ENCODE measurements at places on chromosomes 7 and 10.

- DNase-seq, result no peak
Observed at GRCh38 chr10:61845196-61845949, 56.1 kb upstream of the ARID5B start.

DNA sequence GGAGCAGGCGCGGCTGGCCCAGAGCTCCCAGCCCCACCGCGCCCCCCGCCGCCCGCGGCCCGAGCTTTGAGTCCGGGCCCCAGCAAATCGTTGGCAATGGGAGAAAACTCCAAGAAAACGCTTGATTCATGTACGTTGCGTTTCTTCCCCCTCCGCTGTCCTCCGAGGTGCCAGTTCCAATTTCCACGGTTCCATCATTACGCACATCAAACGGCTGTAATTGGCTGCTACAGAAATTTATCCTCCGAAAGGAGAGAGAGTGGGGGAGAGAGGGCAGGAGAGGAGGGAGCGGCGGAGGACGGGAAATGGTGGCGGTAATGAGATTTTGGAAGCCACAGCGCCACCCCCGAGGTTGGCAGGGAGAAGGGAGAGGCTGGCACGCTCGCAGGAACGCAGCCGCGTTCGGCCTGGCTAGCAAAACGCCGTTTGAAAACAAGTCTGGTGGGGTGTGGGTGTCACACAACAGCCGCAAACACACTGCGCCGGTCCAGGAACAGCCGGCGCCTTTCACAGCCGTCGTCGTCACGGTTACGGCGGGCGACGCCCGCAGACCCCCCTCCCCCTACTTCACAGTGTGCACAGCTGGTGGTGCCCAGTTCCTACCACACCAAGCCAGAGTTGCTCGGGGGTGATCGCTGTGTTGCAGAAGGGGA is 57.5 kb downstream of the UNCX start:
- DNase-seq, result no peak

DNA sequence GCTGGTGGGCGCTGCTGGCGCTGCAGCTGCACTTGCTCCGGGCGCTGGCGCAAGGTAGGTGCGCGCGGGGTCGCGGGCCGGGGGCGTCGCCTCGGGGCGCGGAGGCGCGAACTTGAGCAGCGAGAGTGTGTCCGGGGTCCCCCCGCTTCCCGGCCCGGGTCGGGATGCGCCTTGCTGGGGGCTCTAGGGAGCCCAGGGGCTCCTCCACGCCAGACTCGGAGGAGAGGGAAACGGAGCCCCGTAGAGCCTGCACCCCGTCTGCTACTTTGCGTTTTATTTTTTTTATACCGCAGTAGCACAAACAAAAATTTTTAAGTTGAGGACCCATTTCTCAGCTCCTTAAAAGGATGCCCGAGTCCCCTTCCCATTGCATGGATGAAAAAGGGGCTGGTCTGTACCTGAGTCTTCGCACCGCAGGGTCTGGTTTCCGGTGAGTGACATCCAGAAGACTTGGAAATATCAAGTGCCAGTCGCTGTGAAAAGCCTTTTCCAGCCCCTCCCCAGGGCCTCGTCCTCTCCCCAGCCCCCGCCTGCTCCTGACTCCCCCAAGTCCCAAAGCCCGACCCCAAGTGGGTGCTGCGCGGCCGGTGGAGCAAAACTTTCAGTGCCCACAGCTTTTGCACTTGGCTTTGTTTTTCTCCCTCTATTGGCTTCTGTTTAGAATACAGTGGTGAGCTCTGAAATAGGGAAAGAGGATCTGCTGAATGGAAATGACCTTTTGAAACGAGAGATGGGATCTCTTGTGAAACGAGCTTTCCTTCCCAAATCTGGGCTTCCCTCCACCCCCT is 973 bp downstream of the SDK1 start:
- DNase-seq, result no peak

DNA sequence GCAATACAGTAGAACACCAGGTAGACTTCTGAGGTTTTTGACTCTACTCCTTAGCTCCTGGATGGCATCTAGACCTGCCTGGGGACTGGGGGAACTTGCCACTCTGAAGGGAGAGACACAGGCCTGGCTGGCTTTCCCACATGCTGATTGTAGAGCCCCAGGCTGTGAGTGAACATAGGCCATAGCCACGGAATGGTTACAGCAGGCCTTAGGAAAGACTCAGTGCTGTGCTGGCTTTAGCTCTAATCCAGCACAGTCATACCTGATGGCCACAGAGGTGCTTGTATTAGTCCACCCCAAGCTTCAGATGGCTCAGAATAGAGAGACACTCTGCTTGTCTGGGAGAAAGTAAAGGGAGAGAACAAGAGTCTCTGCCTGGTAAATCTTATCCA is 35.0 kb upstream of the ARHGAP12 start:
- no peak for DNase-seq

GRCh38 chr7:151902311-151902710 is 25.4 kb upstream of the PRKAG2 start:
- no peak for DNase-seq

DNA sequence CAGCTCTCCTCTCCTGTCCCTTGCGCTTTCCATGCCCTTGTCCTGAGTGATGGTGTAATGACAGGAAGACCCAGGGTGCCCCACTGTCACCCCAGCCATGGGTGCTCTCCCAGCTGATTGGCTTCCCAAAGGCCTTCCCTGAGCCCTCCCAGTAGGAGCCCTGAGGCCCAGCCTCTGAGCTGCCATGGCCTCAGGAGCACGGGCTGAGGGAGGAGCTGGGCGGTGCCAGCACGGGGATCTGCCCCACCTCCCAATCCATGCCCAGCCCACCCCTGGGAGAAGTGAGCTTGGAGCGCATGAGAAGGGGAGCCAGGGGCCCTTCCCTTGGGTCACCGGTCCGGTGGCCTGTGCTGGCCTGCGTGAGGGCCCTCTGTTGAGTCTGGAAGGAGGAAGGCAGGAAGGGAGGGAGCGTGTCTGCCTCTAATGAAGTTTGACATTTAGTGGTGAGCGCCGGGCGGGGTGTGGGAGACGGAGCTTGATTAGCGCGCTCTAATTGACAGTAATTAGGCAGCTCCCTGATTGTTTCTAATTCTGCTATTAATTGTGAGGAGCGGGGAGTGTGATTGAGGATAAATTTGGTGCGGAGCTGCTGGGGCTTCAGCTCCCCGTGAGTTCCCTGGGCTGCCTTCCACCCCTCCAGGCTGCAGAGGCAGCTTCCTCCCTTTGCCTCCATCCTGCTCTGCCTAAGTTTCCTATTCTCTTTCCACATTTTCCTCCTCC is 28.3 kb downstream of the GBX1 start:
- no peak for DNase-seq

DNA sequence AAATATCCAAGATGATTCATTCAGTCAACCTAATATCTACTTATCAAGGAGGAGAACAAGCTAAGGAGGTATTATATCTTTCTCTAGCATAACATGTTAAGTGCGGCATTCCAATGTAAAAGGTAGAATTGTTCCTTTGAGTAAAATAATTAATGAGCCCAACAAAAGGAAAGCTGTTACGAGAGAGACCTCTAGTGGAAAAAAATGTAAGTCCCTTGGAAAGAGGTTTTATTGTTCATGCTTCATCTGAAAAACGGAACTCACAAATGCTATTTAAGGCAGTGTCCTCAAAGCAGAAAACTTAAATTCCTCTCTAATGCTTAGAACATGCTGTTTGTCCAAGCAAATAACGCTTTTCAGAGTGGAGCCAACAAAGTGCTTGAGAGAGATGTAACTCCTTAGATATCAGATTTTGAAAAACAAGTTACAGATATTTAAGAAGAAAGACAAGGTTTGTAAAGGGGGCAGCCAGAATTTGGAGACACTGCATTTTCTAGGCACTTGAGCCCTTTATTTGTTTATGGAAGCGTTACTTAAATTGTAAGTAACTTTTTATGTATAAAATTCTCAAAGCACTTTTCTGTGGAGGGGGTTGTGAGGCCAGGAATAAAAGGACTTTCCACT is 119.9 kb downstream of the TFEC start:
- DNase-seq, result no peak

DNA sequence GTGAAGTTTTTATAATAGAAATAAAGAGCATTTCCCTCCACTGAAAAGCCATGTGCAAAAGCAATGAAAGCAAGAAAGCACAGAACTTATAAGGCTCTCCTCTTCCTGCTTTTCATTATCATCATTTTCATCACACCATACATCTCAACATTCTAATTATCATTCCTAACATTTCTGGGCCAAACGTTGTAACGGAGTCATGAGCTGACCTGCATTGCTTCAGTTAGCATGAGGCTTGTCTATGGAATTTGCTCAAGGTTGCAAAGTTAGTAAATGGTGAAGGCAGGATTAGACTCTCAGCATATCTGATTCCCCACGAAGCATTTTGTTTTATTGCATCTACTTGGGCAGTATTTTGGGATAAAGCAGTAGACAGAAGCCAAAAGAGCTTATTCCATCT is 11.4 kb downstream of the SCIN start:
- DNase-seq, result no peak

GRCh38 chr10:13681095-13681494 is 94.3 kb downstream of the PRPF18 start:
- DNase-seq, result no peak

GRCh38 chr7:16465469-16466361 is at the start of gene SOSTDC1:
Gene SOSTDC1 (minus strand): TSS chr7:16465738. CDS start chr7:16465668, 70 bp downstream.
- no peak for DNase-seq

DNA sequence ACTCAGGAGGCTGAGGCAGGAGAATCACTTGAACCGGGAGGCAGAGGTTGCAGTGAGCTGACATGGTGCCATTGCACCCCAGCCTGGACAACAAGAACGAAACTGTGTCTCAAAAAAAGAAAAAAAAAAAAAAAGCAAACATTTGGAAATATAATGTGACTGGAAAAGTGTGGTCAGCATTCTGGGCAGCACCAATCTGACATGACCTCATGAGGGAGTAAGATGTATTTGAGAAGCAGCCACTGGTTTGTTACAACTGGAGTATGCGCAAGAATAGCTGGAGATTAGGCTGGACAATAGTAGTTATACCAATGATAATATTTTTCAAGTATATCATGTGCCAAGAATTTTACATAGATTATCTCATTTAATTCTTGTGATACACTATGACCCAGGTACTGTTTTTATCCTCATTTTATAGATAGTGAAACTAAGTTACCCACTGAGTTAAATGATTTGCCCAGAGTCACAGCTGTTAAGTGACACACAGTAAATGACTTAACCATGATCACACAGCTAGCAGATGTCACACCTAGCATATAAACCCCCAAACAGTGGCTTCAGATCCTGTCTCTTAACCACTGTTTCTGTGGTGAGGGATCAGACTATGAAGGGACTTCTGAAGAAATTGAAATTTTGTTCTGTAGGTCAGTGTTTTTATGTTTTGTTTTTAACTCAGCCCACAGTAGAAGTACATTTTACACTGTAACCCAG is 11.1 kb downstream of the MCU start:
- DNase-seq, result no peak

DNA sequence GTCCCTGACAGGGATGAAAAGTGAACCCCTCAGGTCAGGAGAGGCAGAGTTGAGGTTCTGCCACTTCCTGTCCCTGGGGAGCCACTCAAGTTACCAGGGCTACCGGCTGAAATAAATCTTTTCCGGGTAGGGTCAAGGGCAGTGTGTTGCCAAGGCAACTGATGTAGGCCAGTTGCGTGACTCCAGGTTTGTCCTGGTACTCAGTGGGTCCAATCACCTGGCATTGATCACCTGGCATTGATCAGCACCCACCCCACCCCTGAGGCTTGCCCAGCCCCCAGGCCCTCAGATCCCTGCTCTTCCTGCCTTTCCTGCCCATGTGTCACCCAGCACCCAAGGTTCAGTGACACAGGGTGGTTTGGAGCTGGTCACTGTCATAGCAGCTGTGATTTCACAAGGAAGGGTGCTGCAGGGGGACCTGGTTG is 5.9 kb downstream of the SAP25 start:
- no peak for DNase-seq

- DNase-seq, result no peak
Observed at GRCh38 chr10:58373442-58373827, 11.8 kb upstream of the TFAM start.

DNA sequence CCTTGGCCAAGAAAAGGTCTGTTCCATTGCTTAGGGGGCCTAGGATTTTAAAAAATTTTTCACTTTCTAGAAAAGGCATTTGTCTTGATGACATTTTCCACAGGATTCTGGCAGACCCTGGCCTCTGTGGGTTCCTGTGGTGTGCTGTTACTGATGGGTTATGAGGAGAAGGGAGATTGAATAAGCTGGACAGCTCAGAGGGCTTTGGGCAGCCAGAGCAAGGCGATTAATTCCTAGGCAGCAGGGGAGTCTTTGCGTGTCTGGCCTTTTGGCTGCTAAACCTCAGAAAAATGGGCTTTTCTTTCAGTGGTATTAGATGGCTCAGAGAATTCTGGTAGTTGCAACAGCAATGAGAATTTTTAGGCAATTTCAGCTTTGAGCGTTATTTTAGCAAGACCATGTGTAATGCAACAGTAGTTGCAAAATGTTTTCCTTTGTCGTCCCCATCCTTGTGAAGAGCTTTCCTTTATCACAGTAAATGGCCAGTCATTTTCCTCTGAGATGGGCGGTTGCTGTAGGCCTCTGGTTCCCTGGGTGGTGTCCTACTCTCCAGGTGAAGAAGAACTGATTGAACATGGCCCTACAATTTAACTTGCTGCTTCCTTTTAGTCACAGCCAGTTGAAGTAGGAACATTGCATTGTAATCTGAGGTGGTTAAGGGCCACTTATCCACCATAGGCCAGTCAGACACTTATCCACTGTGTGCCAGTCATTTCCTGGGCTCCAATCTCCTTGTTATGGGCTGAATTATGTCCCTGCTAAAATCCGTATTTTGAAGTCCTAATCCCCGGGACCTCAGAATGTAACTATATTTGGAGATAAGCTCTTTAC is 43.2 kb downstream of the SH2D4B start:
- no peak for DNase-seq

DNA sequence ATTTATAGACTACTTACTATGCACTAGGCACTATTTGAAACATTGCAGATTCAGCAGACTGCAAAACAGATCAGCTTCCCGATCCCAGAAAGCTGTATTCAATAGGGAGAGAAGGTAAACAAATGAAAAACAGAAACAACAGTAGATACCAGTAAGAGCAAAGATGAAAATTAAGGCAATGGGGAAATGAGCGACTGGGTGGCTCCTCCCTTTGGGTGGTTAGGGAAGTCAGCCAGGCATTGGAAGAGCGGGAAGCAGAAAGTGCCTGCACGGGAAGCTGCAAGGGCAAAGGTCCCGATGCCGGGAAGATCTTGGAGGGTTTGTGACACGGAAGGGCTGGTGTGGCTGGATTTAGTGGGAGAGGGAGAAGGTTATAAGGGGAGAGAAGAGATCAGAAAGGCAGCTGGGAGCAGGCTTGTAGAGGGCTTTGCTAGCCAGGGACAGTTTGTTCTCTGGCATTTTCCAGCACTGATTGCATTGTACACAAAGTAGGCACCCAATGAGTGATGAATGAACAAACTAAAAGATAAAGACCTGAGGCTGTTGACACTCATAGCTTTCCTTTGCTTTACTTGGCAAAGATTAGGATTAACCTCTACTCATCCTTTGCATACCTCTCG is 67.8 kb downstream of the NAMPT start:
- no peak for DNase-seq

GRCh38 chr10:26046073-26046700 is 112.2 kb downstream of the MYO3A start:
- DNase-seq, result no peak
